Endothelial cell of umbilical vein (primary cell): ENCODE measurements at places on chromosomes 1 and 21. TPM values are rescaled to one million over a fixed set of nuclear protein-coding genes. Genes with fewer than 3 reads are reported as not detected.

DNA sequence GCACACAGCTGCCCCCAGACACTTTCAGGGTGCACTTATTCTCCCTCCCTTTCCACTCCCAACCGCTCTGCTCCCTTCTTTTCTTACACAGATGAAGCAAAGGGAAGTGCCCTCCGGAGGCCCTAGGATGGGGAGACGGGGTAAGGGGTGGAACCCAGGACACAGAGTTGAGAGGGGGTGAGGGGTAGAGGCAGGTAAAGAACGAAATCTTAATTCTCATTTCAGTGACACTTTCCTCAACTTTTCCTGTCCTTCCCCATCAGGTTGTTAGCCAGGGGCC is 12.8 kb downstream of the PLEKHO1 start:
- peak overlapping the region; percentile 75 for H3K27ac ChIP-seq
- H3K4me1 ChIP-seq, result peaks cover 47% of the 10 kb centered on the region
- H3K36me3 ChIP-seq, result peaks cover 8% of the 10 kb centered on the region
- DNase-seq, result no peak
- no peak overlapping the region for H3K4me3 ChIP-seq

GRCh38 chr1:231629132-231629531 is 2.5 kb downstream of the DISC1 start:
- DNase-seq, result peak; percentile 35
- H3K36me3 ChIP-seq, result no peaks in the 10 kb centered on the region
- no peaks in the 10 kb centered on the region for H3K27me3 ChIP-seq
- H3K27ac ChIP-seq, result no peak overlapping the region
- peaks cover 14% of the 10 kb centered on the region for H3K4me1 ChIP-seq

- no peaks in the 10 kb centered on the region for H3K27me3 ChIP-seq
- no peak for DNase-seq
- H3K4me1 ChIP-seq, result peaks cover 8% of the 10 kb centered on the region
- H3K27ac ChIP-seq, result no peak overlapping the region
Observed at GRCh38 chr21:44255511-44255981, 6.2 kb downstream of the DNMT3L start.

DNA sequence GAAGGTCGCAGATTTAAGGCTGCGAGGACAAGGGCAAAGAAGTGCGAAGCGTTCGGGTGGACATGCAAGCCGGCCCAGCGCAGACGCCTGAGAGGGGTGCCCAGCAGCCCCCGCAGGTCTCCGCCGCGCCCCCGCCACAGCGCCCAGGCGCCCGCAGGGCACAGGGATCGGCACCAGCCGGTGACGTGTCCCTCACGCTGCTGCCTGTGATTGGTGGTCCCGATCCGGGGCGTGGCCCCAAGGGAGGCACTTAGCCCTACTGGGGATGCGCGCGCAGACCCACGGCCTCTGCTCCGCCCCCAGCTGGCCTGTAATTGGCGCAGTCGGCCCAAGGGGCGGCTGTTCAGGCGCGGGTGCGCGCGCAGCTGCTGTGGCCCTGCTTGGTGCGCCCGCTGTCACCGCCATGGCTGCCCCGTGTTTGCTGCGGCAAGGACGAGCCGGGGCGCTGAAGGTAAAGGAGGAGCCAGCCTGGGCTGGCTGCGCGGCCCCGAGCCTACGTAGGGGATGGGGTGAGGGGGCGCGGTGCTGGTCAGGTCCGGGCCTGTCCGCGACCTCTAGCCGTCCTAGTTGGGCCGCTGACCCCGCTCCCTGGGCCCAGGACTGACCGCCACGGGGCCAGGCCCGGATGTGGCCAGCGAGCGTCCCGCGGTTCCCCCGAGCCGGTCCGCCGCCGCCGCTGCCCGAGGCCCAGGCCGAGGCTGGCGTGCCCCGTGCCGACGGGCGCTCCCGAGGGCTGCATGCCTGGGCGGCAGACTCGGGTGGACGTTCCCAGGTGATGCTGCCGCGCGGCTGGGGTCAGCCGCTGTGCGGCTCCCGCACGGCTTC is at the start of gene NDUFV3:
NDUFV3 (plus strand) TSS at position 379 of the 825 bp plus-strand sequence; CDS start at position 404, 25 bp downstream.
- peaks cover 4% of the 10 kb centered on the region for H3K36me3 ChIP-seq
- no peaks in the 10 kb centered on the region for H3K27me3 ChIP-seq
- H3K4me1 ChIP-seq, result peaks cover 5% of the 10 kb centered on the region
- H3K4me3 ChIP-seq, result peak within 1 kb of the TSS; percentile 71
- peak; percentile 99 for DNase-seq
- H3K27ac ChIP-seq, result peak within 1 kb of the TSS; percentile 36

GRCh38 chr1:208988811-208989222 is 594.7 kb upstream of the CAMK1G start:
- H3K4me3 ChIP-seq, result peak overlapping the region; percentile 55
- peak overlapping the region; percentile 57 for H3K27ac ChIP-seq
- peaks cover 25% of the 10 kb centered on the region for H3K4me1 ChIP-seq
- H3K36me3 ChIP-seq, result no peaks in the 10 kb centered on the region

GRCh38 chr1:89516055-89516454 is 8.6 kb upstream of the LRRC8B start:
- H3K4me1 ChIP-seq, result no peaks in the 10 kb centered on the region
- peaks cover 7% of the 10 kb centered on the region for H3K27me3 ChIP-seq
- H3K27ac ChIP-seq, result no peak overlapping the region
- no peak overlapping the region for H3K4me3 ChIP-seq

DNA sequence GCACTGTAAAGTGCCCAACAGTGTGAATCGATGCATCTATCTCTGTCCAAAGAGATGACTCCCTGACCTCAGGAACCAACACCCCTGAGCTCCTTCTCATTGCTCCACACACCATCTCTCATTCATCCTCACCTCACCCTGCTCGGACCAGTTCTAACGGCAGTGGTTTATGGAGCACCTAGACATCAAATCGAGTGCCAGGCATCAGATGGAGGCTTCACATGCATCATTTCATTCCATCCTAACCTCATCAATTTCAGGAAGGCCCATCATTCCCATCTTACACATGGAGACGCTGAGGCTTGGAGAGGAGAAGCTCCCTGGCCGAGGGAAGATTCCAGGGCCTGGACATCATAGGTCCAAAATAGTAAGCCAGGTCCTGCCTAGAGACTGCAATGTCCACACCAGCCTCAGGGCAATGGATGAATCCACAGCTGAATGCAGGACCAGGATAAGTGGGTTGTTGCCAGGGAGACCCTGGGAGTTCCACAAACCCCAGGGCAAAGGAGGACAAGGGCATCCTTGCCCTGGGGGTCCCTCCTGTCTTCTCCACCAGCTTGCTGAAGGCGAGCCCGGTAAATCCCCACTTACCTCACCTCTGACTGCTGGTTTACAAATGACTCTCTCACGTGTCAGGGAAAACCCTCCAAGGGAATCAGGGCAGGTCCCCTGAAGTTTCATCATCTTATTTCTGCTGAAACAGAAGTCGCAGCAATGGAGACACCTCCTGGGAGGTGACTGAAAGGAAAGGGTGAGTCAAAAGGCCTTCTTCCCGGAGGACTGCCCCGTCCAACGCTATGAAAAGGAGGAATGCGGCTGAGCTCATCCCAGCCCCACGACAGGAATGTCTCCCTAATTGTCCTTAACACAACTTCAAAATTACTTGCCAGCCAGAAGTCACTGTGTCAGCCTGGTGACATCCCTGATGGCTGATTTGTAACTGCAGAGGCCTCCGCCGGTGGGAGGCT is 9.0 kb upstream of the IFFO2 start:
- DNase-seq, result no peak
- H3K36me3 ChIP-seq, result no peaks in the 10 kb centered on the region
- H3K4me3 ChIP-seq, result no peak overlapping the region
- no peaks in the 10 kb centered on the region for H3K4me1 ChIP-seq

GRCh38 chr1:6757719-6758435 is 27.4 kb upstream of the CAMTA1 start:
- H3K27ac ChIP-seq, result no peak overlapping the region
- no peaks in the 10 kb centered on the region for H3K4me1 ChIP-seq
- no peak for DNase-seq
- no peaks in the 10 kb centered on the region for H3K36me3 ChIP-seq
- no peaks in the 10 kb centered on the region for H3K27me3 ChIP-seq

The RIPPLY3 gene
- not detected in 2 replicates for total RNA-seq

The GPR153 gene
- 2.8 and 3.1 TPM in 2 replicates for total RNA-seq

The GJA5 gene
- 0.55 and 3.2 TPM in 2 replicates for total RNA-seq

The EXTL1 gene
- total RNA-seq, result not detected in 2 replicates

The EPRS1 gene
- total RNA-seq, result 103 and 109 TPM in 2 replicates
